ENCODE measurements at places on chromosomes 13 and 19.

GRCh38 chr13:68748038-68748437 is 1359.6 kb upstream of the ATXN8OS start:
- no peak overlapping the region for H3K27ac ChIP-seq
- H3K4me3 ChIP-seq, result no peak overlapping the region
- DNase-seq, result no peak
- no peaks in the 10 kb centered on the region for H3K27me3 ChIP-seq
- no peaks in the 10 kb centered on the region for H3K36me3 ChIP-seq
- H3K4me1 ChIP-seq, result no peaks in the 10 kb centered on the region

- no peak overlapping the region for H3K27ac ChIP-seq
- no peaks in the 10 kb centered on the region for H3K27me3 ChIP-seq
Measured at GRCh38 chr19:32613008-32613407, 32.0 kb downstream of the PDCD5 start.

DNA sequence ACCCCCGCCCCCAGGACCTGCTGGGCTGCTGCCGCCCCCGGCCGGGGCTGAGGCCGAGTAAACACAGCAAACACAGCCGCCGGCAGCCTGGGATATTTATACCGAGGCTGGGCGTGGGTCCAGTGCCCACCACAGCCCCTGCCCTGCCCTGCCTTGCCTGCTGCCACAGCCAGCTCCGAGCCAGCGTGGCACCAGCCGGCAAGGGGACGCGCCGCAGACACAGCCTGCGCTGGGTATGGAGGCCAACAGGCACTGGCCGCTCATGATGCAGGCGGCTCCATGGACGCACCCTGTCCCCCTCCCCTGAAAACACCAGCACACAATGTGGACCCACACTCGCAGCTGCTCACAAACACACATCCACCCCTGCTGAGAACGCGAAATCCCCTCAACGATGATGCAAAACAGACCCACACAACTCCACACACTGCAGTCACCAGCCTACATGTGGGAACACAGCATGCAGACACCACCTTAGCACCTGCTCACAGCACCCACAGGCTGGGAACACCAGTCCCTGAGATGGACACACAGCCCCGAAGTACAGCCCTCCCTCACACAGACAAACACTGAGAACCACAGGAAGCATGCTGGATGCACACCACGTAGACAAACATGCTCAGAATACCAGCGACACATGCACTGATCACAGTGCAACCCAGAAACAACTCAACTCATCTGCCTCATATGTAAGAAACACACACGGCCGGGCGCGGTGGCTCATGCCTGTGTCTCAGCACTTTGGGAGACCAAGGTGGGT is 16.2 kb downstream of the CCDC97 start:
- no peaks in the 10 kb centered on the region for H3K27me3 ChIP-seq
- H3K27ac ChIP-seq, result peak overlapping the region; percentile 84
- H3K4me1 ChIP-seq, result peaks cover 72% of the 10 kb centered on the region
- no peak for DNase-seq

- H3K36me3 ChIP-seq, result peaks cover 2% of the 10 kb centered on the region
- DNase-seq, result peak; percentile 63
- H3K4me1 ChIP-seq, result peaks cover 49% of the 10 kb centered on the region
- H3K27ac ChIP-seq, result peak overlapping the region; percentile 99
Measured at GRCh38 chr13:74132776-74133656, 1.2 kb downstream of the KLF12 start.

DNA sequence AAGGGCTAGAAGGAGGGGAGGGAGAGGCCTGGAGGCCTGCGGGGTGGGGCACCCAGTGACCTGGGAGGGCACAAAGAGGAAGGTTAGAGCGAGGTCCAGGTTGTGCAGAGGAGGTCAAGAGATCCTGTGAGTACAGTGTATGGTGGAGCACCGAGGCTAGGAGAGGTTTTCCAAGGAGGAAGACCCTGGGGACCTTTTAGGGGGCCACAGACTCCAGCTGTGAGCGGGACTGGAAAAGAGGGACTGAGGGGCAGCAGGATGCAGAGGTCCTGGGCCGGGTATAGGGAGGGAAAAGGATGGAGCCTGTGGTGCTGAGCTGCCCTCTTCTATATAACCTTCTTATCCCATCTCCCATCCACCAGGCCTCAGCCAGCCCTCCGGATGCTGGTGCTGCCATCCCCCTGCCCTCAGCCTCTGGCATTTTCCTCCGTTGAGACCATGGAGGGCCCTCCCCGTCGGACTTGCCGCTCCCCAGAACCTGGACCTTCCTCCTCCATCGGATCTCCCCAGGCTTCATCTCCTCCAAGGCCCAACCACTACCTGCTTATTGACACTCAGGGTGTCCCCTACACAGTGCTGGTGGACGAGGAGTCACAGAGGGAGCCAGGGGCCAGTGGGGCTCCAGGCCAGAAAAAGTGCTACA is 863 bp downstream of the ZNF581 start:
- no peaks in the 10 kb centered on the region for H3K27me3 ChIP-seq
- DNase-seq, result peak; percentile 54
- H3K4me3 ChIP-seq, result peak overlapping the region; percentile 94
- peak overlapping the region; percentile 93 for H3K27ac ChIP-seq
- H3K36me3 ChIP-seq, result peaks cover 6% of the 10 kb centered on the region

DNA sequence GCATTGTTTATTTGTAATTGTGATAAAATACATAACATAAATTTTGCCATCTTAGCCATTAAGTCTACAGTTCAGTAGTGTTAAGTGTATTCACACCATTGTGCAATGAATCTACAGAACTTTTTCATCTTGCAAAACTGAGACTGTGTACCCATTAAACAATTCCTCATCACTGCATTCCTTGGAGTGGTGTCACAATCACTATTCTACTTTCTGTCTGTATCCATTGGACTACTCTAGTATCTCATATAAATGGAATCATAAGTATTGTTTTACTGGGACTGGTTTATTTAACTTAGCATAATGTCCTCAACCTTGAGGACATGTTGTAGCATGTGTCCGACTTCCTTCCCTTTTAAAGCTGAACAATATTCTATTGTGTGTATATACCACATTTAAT is 36.8 kb downstream of the UFM1 start:
- peaks cover 7% of the 10 kb centered on the region for H3K27me3 ChIP-seq
- no peak for DNase-seq
- H3K4me1 ChIP-seq, result no peaks in the 10 kb centered on the region
- peaks cover 2% of the 10 kb centered on the region for H3K36me3 ChIP-seq

DNA sequence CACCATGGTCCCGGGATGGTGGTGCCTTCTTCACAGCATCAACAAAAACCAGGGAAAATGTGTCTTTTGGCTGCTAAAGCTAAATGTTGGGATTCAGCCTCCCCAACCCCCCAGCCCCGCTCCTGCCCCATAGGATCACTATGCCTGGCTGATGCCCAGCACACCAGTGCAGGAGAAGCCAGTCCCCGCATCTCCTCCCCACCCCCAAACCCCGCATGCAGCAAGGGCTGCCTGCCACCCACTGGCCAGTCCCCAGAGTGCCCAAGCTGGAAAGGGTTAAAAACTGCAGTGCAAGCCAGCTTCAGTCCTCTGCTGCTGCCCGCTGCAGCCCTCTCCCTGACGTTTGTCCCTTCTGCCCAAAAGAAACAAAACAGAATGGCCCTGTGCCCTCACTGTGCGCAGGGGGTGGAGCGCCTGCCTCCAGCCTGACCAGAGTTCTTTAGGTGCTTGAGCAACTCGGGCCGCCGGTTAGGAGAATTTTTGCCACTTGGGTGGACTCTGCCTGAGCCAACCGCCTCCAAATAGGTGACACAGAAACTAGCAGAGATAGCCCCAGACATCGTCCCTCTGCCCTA is 3.7 kb downstream of the CALM3 start:
- H3K4me3 ChIP-seq, result no peak overlapping the region
- peaks cover 28% of the 10 kb centered on the region for H3K4me1 ChIP-seq
- peaks cover 12% of the 10 kb centered on the region for H3K36me3 ChIP-seq
- DNase-seq, result no peak
- no peaks in the 10 kb centered on the region for H3K27me3 ChIP-seq

- H3K27me3 ChIP-seq, result peaks cover 17% of the 10 kb centered on the region
- H3K36me3 ChIP-seq, result no peaks in the 10 kb centered on the region
- H3K4me3 ChIP-seq, result peak overlapping the region; percentile 77
Measured at GRCh38 chr13:48731001-48731658, 77.4 kb downstream of the CYSLTR2 start.

DNA sequence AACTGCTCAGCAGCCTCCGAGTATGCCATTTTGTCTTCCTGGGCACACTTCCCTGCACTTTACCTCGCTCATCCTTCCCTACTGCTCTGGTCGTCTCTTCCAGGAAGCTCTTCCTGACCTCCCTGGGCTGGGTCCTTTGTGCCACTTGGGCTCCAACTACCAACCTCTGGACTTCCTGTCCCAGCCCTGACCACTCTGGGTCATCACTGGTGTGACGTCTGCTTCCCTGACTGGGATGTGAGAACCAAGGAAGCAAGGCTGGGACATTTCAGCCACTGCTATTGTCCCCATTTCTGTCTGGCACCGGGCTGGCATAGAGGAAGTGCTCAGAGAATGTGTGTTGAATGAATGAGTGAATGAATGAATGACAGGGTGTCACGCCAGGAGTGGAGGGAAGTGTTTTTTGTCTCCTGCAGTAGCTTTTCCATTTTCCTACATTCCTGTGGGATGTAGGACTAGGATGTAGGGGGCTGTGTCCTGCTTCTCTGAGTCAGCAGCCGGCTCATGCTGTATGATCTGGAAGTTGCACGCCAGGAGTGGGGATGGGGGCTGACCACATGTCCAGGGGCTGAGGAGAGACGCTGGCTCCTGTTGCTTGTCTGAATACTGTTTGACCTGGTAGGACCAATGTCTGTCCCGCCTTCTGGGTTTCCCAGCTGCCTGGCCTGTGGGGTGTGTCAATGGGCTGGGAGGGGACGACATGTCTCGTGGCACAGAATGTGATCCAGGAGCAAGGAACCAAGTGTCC is 14.7 kb downstream of the NOVA2 start:
- peaks cover 5% of the 10 kb centered on the region for H3K4me1 ChIP-seq
- peaks cover 43% of the 10 kb centered on the region for H3K27me3 ChIP-seq
- no peak for DNase-seq
- no peaks in the 10 kb centered on the region for H3K36me3 ChIP-seq
- no peak overlapping the region for H3K4me3 ChIP-seq

GRCh38 chr13:113126265-113127150 is 3.9 kb downstream of the F10 start:
- no peak overlapping the region for H3K4me3 ChIP-seq
- peaks cover 4% of the 10 kb centered on the region for H3K4me1 ChIP-seq
- peaks cover 28% of the 10 kb centered on the region for H3K27me3 ChIP-seq

DNA sequence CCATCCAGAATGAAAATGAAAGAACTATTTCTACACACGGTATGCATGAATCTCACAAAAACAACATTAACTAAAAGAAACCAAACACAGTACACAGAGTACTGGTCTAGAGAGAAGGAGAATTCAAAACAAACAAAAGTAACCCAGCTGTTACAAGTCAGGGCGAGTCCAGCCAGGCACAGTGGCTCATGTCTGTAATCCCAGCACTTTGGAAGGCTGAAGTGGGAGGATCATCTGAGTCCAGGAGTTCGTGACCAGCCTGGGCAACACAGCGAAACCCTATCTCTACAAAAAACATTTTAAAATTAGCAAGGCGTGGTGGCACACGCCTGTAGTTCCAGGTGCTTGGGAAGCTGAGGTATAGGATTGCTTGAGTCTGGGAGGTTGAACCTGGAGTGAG is 1.7 kb upstream of the PSMC4 start:
- H3K27ac ChIP-seq, result peak overlapping the region; percentile 99
- H3K4me3 ChIP-seq, result peak overlapping the region; percentile 100
- no peaks in the 10 kb centered on the region for H3K27me3 ChIP-seq
- peaks cover 33% of the 10 kb centered on the region for H3K4me1 ChIP-seq

DNA sequence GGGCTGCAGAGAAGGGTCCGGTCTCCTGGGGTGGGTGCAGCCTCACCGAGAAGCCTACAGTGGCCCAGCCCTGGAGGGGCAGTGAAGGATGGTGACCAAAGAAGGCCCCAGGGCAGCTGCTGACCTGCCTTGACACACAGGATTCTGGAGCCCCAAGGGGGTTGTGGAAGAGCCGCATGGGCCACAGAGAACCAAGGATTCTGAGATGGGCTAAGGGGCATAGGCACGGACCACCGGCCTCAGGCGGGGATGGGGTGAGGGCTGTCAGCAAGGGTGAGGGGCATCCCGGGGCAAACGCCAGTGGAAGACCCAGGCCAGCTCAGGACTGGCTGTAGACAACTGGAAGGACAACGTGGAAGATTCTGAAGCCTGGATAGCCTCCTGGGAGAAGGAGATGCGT is 151.6 kb downstream of the TEX29 start:
- H3K27me3 ChIP-seq, result peaks cover 36% of the 10 kb centered on the region
- H3K4me1 ChIP-seq, result peaks cover 2% of the 10 kb centered on the region
- H3K36me3 ChIP-seq, result no peaks in the 10 kb centered on the region
- no peak for DNase-seq

DNA sequence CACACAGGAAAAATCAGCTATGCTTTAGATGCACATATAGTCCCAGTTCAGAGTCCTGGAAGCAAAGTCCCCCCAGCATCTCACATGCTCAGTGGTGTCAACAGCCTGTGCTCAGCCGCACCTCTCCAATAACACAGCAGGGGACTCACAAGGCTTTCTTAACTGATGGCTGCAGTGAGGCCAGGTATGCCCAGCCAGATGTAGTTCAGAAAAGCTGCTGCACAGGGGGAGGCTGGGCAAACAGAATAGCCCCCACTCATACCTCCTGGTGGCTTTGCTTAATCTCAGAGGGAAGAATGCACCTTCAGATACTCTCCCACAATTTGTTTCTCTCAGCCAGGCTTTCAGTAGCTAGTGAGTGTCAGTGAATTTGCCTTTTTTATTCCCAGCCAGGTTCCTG is 33.4 kb downstream of the FAM124A start:
- H3K27ac ChIP-seq, result no peak overlapping the region

DNA sequence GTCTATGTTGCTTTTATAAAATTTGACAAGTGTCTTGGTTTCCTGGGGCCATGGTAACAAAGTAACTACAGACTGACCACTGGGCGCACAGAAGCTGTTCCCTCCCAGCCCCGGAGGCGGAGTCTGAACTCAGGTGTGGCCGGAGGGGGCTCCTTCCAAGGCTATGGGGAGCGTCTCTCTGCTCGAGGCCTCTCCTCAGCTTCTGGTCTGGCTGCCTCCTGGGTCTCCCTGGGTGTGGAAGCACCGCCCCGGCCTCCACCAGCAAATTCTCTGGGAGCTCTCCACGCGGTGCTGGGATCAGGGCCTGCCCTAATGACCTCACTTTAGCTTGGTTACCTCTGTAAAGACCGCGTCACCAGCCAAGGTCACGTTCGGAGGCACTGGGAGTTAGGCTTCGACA is 45.7 kb upstream of the F7 start:
- no peaks in the 10 kb centered on the region for H3K4me1 ChIP-seq
- H3K27ac ChIP-seq, result no peak overlapping the region
- H3K27me3 ChIP-seq, result no peaks in the 10 kb centered on the region
- H3K4me3 ChIP-seq, result no peak overlapping the region
- peaks cover 18% of the 10 kb centered on the region for H3K36me3 ChIP-seq

GRCh38 chr19:21568816-21569493 is 63.6 kb downstream of the ZNF429 start:
- peaks cover 7% of the 10 kb centered on the region for H3K36me3 ChIP-seq
- no peaks in the 10 kb centered on the region for H3K27me3 ChIP-seq
- H3K4me3 ChIP-seq, result peak overlapping the region; percentile 96
- H3K4me1 ChIP-seq, result peaks cover 35% of the 10 kb centered on the region
- peak; percentile 88 for DNase-seq
- H3K27ac ChIP-seq, result peak overlapping the region; percentile 99

GRCh38 chr19:4728871-4729270 is 5.2 kb upstream of the DPP9 start:
- peaks cover 14% of the 10 kb centered on the region for H3K27me3 ChIP-seq
- H3K36me3 ChIP-seq, result peaks cover 5% of the 10 kb centered on the region
- peaks cover 25% of the 10 kb centered on the region for H3K4me1 ChIP-seq
- no peak for DNase-seq
- no peak overlapping the region for H3K4me3 ChIP-seq
- no peak overlapping the region for H3K27ac ChIP-seq

Measured in naive thymus-derived CD8-positive, alpha-beta T cell (primary cell).